Left kidney (tissue), 8 donors: ENCODE measurements at places on chromosomes 12 and 14. TPM values are rescaled to one million over a fixed set of nuclear protein-coding genes. Genes with fewer than 3 reads are reported as not detected.

DNA sequence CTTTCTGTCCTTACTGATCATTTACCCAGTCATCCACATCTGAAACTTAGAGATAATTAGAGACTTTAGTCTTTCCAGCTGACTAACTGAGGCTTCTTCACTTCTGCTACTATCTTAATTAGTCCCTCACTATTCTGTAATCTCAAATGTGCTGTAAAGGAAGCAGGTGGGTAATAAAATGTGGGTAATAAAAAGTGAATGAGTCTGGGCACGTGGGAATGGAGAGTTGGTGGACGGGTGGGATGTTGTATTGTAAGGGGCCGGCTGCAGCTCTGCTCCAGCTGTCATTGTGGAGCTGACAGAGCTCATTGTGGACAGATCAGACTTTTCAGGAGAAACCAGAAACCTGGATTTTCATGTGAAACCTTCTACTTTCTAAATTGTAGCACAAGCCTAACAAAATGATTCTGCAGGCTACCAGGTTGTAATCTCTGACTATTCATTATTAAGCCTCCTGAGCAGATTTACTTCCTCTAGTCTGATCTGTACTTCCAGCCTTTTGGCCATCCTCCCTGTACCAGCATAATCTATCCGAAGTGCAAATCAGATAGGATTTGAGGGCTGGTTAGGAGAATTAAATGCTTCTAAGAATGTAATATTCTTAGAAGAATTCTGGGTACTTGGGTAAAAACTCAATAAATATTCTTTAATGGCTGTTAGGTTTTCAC, 42.0 kb upstream of the BMAL2 start:
- DNase-seq = no peak

MRPS35 gene
- polyA plus RNA-seq = 79.3 TPM

DCTN2 gene
- polyA plus RNA-seq = 171 TPM

GRCh38 chr14:72275242-72275641, 343.0 kb downstream of the RGS6 start:
- DNase-seq = no peak

GRCh38 chr14:74459289-74459946, 33.4 kb upstream of the SYNDIG1L start:
- DNase-seq = no peak

GRCh38 chr12:94633401-94633800, 17.0 kb downstream of the TMCC3 start:
- DNase-seq = no peak

OTX2 gene
- polyA plus RNA-seq = not detected

PDE6H gene
- not detected for polyA plus RNA-seq

SIX4 gene
- polyA plus RNA-seq = 8.6 TPM

- no peak for DNase-seq
Measured at GRCh38 chr12:92585115-92585727, 117.6 kb upstream of the PLEKHG7 start.

PLXNC1 gene
- polyA plus RNA-seq = 7.5 TPM

DNA sequence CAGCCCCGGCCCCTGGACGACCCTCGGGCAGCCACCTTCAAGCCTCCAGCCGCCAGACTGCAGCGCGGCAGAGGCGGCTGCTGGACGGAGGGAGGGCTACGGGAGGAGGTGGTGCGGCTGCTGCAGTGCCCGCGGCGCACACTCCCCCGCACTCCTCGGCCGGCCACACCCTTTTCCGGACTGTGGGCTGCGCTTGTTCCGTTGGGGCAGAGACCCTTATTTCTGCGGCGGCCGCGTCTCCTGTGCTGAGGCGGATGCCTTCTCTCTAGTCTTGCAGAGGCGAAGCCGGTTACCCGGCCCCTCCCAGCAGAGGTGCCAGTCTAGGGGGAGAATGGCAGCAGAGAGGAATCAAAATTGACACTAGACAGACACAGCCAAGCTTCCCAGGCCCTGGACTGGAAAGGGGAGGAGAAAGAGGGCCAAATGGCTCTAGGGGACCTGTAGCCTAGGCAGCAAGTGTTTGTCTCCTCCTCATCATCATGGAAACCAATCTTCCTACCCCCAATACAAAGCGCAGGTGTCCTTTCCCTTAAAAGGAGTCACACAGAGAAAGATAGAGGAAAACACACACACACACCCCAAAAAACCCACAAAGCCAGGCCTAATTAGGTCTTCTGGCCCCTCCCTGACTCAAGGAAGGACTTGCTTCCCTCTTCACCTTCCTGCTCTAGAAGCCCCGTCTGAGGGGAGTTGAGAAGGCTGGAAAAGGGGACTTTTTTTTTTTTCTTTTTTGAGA, 1.3 kb downstream of the ESYT1 start:
- DNase-seq = no peak

CELA1 gene
- not detected for polyA plus RNA-seq

DNA sequence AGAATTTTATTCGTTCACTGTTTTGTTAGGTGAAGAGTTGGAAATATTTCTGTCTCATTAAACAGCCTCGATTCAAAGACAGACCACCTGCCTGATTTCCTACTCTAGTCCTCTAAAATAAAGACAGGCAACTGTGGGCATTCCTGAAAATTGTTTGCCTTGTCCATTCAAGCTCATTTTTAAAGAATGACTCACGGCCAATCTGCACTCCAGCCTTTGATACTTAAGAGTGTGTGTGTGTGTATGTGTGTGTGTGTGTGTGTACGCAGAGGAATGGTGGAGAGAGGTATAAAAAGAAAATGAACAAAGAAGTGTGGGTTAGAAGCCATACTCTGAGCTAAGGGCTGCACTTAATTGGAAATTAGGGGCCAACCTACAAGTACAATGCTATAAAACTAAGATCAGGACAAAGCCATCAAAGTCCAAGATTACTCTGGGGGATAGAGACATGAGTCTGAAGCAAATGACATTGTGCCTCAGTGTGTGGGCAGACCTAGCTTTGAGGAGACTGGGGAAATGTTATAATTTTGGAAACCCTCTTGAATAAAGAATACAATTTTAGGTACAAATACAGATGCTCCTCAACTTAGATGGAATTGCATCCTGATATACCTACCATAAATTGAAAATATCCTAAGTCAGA, 45.6 kb upstream of the SOCS2 start:
- no peak for DNase-seq

GRCh38 chr12:68498736-68499135, 112.0 kb upstream of the RAP1B start:
- no peak for DNase-seq

MYO1A gene
- 0.50 TPM for polyA plus RNA-seq

GRCh38 chr12:104605685-104606084, 148.9 kb downstream of the CHST11 start:
- no peak for DNase-seq

RILPL2 gene
- polyA plus RNA-seq = 5.3 TPM

DNA sequence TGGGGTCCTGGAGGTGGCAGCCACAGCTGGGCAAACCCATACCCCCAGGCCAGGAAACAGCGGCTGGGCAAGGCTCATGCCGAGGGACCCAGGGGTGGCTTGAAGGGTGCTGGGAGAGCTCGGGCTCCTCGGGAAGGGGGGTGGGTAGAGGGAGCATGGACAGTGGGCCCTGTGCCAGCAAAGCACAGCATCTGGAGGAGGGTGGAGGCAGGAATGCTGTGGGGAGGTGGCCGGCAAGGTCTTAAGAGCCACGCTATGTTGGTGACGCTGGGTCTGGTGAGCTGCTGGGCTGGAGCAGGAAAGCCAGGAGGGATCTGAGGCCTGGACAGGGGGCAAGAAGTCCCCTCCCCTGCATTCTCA, 48.2 kb upstream of the DLK1 start:
- no peak for DNase-seq

DNA sequence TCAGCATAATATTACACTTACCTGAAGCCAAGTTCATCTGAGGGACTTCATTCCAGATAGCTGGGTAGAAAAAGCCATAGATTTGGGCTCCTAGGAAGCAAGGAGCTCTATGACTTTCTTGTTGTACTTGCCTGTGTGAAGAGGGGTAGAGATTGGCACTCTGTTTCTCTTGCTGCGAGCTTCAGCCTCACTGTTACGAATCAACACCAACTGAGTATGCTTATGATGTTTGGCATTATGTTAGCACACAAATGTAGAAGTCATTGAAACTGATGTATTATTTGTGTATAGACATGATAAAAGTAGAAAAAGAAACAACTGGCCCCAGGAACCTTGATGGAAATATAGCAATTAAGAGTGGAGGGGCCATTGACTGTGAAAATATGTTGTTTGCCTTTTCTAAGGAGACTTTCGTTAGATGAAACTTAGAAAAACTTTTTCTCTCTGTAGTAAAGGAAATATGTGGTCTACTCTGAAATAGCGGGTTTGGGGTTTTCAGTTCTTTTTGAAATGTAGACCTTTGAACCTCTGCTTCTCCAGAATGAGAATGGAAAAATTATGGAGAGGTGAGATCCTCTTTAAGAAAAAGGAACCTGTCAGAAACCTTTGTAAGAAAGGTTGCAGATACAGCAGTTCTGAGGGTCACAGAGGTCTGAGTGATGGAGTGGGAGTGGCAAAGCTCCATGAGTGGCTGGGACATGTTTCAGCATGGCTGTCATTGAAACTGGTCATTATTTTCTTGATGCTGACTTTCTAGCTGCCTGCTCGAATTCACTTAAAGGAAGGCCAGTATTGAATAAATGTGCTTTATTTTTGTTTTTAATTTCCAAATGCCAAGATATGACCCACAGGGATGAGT, 159.9 kb downstream of the GCH1 start:
- DNase-seq = no peak

MAP3K12 gene
- polyA plus RNA-seq = 38.5 TPM
